Stimulated activated CD8-positive, alpha-beta memory T cell treated with anti-CD3 and anti-CD28 coated beads, Interleukin-2, amount 100 ng/mL, for 48 hours (primary cell): ENCODE measurements at places on chromosomes 3 and 15.
A peak's percentile ranks its signal among the peaks of the same experiment; 100 is the strongest.

GRCh38 chr3:14691719-14692118 lies 16.8 kb downstream of the C3orf20 start:
- DNase-seq, result no peak

DNA sequence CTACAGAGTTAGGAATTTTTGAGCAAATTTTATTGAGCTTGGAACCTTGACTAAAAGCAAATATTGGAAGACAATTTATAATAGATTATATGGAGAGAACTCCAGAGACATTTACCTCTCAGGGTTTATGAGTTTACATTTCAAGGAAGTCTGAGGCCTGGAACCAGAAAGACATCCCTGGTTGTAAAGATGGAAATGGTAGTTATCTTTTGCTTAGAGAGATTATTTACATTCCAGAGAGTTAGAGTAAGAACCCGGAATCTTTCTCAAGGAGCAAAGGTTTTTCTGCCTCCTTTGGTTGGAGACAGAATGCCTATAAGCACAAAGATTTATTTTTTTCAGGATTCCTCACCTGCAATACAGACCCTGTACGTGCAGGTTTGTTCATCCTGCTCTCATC lies 458.1 kb downstream of the TBL1XR1 start:
- no peak for DNase-seq

DNA sequence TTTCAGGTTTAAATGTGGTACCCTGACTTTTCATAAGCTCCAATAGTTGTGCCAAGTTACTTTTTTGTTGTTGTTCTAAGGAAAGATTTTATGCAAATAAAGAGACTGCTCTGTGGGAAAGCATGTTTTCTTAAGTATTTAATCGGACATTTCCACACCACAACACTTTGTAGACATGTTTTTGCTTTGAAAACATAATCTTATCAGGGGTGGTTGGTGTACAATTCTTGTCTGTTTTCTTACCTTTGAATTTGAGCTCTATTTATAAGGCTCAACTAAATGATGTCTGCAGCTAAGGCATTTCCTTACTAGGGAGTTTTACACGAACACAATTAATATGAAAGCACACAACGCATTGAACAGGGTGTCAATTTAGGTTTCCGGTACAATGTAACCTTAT lies 81.5 kb upstream of the CDIN1 start:
- no peak for DNase-seq

GRCh38 chr3:107064405-107065060 lies 312.7 kb upstream of the CCDC54 start:
- DNase-seq, result peak; percentile 28

DNA sequence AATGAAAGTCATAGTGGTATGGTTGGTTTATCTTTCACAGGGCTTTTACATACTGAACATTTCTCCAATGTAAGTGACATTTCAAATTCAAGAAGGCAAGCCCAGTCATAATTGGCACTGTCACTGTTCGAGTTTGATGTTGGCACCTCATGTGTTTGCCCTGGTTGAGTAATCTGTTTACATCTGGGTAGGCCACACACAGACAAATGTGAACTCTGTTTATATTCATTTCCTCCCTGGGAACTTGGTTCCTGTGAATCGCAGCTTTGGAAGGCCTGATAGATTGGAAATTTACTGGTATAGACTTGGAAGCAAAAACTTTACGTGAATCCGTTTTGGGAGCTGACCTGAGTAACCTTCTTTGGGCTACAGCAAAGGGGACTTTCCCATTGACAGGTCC lies 395.2 kb upstream of the AZI2 start:
- DNase-seq, result no peak

DNA sequence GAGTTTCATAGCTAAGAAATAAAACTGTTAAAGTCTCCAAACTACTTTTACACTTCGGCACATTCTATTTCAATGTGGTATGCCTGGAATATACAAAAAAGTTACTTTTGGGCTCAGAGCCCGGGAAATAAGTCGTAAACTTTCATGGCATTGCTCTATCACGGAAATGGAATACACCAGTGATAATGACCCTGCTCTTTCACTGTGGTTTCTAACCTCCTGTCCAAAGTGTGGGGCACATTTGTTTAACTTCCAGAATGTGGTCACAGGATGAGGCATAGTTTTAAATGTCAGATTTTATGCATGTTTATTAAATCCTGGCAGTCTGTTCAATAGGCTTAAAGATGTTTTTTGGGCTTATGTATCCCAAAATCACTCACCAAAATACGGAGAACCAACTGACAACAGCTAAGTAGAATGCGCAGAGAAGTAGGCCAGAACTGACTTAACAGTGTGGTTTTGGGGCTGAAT lies 5.1 kb downstream of the CXCR6 start:
- DNase-seq, result no peak

- no peak for DNase-seq
Measured at GRCh38 chr3:63798949-63799348, 20.1 kb upstream of the C3orf49 start.

GRCh38 chr3:141928631-141929270 lies 52.3 kb downstream of the ATP1B3 start:
- DNase-seq, result no peak

GRCh38 chr15:99564221-99565048 lies 1.3 kb upstream of the MEF2A start:
- DNase-seq, result no peak

DNA sequence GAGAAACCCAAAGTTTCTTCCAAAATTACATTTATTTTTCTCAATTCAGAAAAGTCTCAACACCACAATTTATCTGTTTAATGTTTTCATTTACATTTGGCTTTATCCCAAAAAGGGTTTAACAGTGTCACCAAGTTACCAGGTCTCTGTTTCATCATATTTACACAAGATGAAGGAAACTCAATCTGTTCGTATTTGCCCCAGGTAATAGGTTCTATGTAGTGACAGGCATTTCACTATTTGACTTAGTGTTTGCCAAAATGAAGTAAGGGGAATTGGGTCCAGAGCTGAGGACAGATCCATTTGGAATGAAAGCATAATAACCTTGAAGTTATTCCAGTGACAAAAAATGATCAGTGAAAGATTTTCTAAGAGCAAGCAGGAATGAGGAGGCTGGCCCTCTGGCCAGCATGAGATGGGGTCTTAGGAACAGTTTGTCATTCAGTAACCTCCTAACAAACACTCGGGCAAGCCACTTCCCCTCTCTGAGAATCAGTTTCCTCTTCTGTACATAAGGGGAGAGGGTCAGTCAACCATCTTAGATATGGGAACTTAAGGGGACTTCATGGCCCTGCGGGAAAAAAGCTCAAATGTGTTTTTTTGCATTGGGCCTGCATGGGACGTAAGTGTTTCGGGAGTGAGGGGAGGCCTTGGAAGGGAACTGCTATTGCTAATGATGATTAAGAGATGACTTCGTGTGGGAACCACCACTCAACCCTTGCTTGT lies 31.8 kb downstream of the UMPS start:
- DNase-seq, result no peak

- no peak for DNase-seq
Measured at GRCh38 chr3:173351886-173352285, 45.7 kb upstream of the NLGN1 start.

- no peak for DNase-seq
Measured at GRCh38 chr15:60074181-60074885, 70.2 kb downstream of the FOXB1 start.

DNA sequence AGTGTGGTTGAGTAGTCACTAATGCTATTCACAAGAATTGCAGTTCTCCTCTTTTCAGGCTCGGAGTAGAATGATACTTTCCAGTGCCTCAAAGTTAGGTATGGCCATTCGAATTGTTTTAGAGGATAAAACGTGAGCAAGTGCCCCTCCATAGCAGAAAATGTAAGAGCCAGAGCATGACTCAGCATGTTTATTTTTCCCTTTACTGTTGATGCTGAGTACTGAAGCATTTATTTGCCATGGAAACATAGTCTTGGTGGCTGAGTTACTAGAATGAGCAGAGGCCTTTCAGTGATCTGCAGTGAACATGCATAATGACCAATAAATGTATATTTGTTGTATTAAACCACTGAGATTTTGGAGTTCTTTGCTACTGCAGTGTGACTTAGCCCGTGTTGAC lies 540.6 kb downstream of the NLGN1 start:
- DNase-seq, result no peak

DNA sequence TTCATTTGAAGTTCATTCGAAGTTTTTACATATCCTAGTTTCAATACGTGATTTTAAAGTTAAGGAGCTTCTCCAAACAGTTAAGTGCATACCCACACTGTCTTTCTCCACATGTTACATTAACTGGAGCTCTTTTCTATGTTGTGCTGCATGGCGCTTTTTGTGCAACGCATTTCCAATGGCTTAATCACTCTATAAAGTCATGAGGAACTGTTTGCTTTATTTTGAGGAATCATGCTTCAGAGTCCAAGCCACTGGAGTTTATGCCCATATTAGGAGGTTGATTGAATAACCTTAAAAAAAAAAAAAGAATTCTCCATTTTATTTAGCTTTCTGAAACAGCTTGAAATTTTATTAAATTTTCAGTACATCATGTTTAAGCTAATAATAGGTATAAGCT lies 109.4 kb upstream of the MBNL1 start:
- no peak for DNase-seq

GRCh38 chr3:34106879-34107278 lies 308.4 kb downstream of the PDCD6IP start:
- DNase-seq, result no peak

DNA sequence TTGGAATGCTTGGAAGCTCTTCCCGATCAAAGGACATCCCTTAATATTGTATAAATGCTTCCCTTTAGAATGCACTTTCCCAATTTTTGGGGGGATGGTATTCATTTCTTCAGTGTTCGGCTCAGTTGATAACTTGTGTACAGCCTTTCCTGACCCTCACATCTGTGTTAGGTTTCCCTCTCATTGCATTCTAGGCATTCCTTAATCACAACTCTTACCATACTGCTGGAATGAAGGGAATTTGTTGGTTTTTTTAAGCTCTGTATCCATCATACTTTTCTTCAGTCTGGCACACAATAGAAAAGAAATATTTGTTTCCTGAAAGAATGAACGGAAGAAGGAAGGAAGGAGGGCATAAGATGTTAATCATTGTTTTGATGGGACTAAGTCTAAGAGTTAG lies 119.5 kb downstream of the CHST2 start:
- DNase-seq, result no peak

GRCh38 chr15:45710657-45711056 lies 75.8 kb downstream of the SQOR start:
- DNase-seq, result no peak

- DNase-seq, result no peak
Measured at GRCh38 chr15:61155741-61156700, 73.1 kb downstream of the RORA start.

DNA sequence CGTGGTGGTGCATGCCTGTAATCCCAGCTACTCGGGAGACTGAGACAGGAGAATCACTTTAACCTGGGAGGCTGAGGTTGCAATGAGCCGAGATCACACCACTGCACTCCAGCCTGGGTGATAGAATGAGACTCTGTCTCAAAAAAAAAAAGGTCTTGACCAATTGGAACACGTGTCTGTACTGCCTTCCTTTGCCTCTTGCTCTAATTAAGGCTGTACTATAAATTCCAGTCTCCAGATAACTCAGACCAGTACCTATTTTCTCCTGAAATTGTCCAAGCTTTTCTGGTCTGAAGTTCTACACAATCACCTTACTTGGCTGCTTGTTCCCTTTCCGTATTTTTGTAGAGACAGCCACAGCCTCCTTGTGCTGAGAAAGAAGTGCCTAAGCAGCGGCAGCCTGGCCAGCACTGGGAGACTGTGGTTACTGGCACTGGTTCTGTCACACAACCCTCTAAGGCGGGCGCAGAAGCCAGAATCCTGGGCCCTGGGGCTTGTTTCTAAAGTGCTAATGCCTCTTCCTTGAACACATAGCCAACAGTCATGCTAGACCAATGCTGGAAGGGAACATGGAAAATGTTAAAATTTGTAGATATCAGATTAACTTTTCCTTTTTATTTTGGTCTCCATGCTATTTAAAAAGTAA lies 6.2 kb upstream of the CEP70 start:
- no peak for DNase-seq

DNA sequence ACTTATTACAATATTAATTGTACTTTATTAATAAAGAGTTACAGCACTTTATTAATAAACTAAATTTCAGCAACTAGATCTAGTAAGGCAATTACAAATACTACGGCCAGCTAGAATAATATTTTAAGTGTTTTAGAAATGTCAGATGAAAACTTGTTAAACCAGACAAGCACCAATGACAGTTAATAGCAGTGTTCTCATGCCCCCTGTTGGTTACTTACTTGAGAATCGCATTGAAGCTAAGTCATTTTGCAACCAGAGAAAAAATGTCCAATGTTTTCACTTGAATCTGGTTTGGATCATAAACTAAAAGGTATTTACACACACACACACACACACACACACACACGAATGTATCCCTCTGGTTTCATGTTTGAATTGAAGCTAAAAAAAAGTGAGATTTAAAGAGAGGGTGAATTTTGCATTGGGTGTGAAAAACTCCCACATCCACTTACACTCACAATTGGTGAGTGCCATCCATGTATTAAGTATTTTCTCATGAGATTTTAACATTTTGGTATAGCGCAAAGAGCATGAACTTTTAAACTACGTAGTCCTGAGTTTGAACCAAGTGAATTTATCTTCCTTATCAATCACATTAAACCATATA lies 347.7 kb downstream of the ZBBX start:
- no peak for DNase-seq

DNA sequence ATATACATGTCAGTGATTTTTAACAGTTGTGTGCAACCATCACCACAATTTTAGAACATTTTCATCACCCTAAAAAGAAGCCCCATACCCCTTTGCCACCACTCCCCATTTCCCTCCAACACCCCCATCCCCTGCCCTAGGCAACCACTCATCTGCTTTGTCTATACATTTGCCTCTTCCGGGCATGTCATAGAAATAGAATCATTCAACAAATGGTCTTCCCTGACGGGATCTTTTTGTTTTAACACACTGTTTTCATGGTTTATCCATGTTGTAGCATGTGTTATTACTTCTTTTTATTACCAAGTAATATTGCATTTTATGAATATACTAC lies 4.0 kb downstream of the VILL start:
- DNase-seq, result no peak

GRCh38 chr3:140288595-140288994 lies 353.6 kb downstream of the CLSTN2 start:
- DNase-seq, result no peak

DNA sequence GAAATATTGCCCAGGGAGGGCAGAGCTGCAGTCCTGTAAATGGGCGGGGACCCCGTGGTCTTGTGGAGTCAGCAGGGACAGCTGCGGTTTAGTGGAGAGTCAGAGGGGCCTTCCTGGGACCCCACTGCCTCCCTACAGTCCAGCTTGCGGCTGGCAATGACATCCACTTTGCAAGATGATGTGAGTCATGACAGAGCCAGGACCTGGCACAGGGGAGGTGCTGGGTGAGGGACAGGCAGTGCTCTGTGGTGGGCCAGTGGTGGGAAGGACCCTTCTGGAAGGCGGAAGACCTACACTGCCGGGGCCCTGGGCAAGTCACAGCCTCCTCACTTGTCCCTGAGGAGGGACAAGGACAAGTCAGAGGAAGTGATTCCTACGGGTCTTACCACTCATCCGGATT lies 17.8 kb downstream of the APBA2 start:
- no peak for DNase-seq

DNA sequence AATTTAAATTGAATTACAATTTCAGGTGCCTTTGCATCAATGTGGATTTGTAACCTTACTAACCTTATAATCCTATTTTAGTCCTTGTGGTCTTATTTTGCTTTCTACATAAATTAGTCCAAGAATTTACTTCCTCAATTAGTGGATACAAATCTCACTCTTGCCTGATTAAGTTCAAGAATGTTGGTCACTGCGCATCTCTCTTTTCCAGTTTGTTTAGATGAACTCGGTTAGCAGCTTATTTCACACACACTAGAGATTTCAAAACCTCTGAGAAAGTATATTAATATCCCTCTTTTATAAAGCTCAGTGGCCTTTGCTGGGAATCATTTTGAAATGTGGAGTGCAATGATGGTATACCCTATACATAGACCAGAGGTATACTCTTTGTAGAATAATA lies 243.4 kb downstream of the DTWD1 start:
- no peak for DNase-seq
